ENCODE measurements at places on chromosomes 11 and 22.

- no peak for DNase-seq
Measured at GRCh38 chr11:86680716-86681482, 8.5 kb upstream of the ME3 start.

- no peak for DNase-seq
Measured at GRCh38 chr11:75371949-75372876, 20.8 kb upstream of the ARRB1 start.

DNA sequence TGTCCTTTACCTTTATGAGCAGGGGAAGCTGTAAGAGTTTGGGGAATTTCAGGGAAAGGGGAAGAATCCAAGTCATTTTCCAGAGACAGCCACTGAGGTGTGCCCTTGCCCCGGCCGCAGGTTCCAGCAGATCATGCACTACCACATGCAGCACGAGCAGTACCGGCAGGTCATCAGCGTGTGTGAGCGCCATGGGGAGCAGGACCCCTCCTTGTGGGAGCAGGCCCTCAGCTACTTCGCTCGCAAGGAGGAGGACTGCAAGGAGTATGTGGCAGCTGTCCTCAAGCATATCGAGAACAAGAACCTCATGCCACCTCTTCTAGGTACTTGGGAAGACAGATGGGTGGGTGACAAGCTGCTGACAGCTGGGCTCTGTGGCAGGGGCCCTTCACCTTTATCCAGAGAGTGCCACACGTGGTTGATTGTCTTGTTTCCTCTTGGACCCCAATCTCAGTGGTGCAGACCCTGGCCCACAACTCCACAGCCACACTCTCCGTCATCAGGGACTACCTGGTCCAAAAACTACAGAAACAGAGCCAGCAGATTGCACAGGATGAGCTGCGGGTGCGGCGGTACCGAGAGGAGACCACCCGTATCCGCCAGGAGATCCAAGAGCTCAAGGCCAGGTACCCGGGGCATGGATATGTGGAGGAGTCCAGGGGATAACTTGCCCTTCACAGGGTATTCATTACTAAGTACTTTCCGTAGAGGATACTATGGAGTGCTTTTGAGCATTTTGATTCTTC, 5.8 kb upstream of the HMBS start:
- no peak for DNase-seq

- no peak for DNase-seq
Measured at GRCh38 chr11:1983601-1983961, 14.1 kb downstream of the H19 start.

DNA sequence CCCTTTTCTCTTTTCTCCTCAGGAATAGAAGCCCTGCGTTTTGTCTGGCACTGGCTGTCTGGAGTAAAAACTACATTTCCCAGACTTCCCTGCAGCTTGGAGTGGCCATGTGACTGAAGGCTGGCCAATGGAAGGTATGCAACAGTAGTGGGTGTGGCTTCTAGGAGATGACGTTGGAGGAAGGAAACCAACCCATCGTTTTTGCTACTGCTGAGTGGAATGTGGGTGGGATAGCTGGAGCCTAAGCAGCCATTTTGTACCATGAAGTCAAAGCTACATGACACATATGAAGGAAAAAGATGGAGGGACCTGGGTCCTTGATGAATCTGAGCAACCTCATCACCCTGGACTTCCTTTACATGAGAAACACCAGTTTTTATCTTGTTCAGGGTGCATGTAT, 19.6 kb downstream of the FGF3 start:
- DNase-seq, result no peak

- DNase-seq, result no peak
Measured at GRCh38 chr11:70247710-70248072, 22.8 kb upstream of the PPFIA1 start.

GRCh38 chr11:29012507-29012906, 904.3 kb downstream of the METTL15 start:
- no peak for DNase-seq

GRCh38 chr11:15124528-15124927, 9.8 kb downstream of the INSC start:
- DNase-seq, result no peak

- no peak for DNase-seq
Measured at GRCh38 chr11:78753297-78753696, 178.6 kb upstream of the NARS2 start.

DNA sequence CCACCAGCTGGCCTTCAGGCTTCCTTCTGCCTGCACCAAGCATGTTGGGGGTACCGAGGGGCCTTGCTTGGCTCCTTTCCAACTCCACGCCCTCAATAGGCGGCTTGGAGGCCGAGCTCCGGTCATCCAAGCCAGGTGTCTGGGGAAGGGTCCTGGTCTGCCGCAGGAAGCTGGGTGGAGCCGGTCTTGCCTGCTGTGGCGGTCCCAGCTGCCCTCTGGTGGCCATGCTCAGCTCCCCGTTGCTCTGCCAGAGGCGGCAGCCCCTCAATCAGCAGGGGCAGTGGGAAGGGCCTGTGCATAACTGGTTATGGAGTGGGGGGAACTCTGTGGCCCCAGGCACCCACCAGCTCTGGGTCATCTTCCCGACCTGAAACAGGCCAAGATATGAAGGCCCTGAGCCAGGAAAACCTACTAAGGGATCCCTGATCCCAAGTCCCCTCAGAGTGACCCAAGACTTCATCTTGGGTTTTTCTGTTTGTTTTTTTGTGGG, 3.2 kb downstream of the ARVCF start:
- DNase-seq, result no peak

- no peak for DNase-seq
Measured at GRCh38 chr11:71201936-71202597, 50.3 kb downstream of the SHANK2 start.

GRCh38 chr11:108824545-108824944, 159.7 kb downstream of the DDX10 start:
- no peak for DNase-seq

GRCh38 chr11:40722179-40722795, 737.2 kb downstream of the LRRC4C start:
- DNase-seq, result no peak

Data from stimulated activated CD4-positive, alpha-beta T cell treated with anti-CD3 and anti-CD28 coated beads, Interleukin-12 subunit alpha, Interleukin-12 subunit beta, amount 100 ng/mL, for 4 hours (primary cell).